Karpas-422 (cell line): ENCODE measurements at places on chromosomes 13 and 19. TPM values are rescaled to one million over a fixed set of nuclear protein-coding genes. Genes with fewer than 3 reads are reported as not detected.

LRCH1 gene
- total RNA-seq = 0.56 and 1.6 TPM in 2 replicates

FUT2 gene
- total RNA-seq = not detected in 2 replicates

DHRS12 gene
- 9.7 and 10.9 TPM in 2 replicates for total RNA-seq

TIMM29 gene
- total RNA-seq = 16.5 and 28.1 TPM in 2 replicates

FFAR2 gene
- not detected in 2 replicates for total RNA-seq

SULT2A1 gene
- not detected in 2 replicates for total RNA-seq

PSG11 gene
- total RNA-seq = not detected in 2 replicates

DNA sequence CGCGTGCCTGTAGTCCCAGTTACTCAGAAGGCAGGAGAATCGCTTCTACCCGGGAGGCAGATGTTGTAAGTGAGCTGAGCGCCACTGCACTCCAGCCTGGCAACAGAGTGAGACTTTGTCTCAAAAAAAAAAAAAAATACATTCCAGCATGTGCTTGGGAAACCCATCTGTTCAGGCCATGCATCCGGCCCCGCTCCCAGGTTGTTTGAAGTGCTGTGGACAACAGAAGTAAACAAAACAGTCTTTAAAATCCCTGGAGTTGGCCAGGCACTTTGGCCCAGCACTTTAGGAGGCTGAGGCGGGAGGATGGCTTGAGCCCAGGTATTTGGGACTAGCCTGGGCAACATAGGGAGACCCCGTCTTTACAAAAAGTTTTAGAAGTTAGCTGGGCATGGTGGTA, 3.2 kb upstream of the PTPRS start:
- DNase-seq = no peak

- DNase-seq = peak; percentile 33
Measured at GRCh38 chr13:32278426-32278825, 36.7 kb downstream of the ZAR1L start.

DNA sequence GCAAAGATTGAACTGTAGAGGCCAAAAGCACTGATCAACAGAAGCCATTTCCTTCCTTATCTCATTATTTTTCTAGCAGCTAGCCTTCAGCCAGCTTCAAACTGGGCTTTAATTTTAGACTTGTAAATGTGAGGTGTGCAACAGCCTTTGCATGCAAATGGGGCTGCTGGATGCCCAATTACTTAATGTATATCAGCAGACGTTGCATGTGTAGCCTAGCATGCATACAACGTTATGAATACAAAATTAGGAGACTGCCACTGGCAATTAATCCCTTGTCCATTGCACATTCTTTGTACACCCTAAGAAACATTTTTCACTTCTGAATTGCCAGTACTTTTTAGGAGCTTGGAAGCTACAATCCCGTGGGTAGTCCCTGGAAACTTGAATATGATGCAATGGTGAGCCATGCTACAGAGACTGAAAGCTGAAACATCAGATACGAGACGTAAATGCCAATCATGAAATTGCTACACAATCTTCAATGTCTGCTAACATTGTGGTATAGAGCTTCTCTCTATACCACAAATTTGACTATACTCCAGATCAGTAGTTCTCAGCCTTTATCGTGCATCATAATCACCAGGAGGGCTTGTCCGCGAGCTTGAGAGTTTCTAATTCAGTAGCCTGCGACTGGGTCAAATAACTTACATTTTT, 20.2 kb downstream of the EPSTI1 start:
- peak; percentile 95 for DNase-seq

DNA sequence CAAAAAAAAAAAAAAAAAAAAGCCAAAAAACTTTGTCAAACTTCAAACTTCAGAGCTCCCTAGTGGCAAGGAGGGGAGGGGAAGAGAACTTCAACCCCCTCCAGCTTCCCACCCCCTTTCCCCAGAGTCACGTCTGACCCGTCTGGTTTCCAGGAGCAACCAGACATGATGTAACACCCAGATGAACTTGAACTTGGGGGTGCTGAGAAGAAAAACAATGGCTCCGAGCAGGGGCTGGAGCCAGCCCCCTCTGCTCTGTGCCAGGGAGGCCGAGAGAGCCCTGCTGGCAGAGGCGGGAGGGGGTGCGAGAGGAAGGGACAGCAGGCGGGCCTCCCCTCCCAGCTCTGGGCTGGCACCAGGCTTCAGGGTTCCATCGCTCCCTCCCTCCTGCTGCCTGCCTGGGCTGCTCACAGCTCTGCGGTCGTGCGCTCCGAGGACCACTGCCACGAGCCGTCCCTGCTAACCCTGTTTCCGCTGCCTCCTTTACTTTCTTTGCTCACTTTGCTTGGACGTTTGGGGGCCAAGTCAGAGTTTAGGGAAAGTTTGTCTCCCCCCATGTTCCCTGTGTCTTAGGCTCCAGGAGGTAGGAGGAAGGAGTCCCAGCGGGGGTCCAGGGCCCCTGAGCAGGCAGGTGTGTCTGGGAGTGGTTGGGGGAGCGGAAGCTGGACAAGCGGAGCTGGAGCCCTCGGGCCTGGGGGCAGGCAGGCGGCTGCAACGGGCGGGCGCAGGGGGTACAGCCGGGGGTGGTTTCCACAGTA, 11.1 kb downstream of the LYL1 start:
- DNase-seq = no peak

DNA sequence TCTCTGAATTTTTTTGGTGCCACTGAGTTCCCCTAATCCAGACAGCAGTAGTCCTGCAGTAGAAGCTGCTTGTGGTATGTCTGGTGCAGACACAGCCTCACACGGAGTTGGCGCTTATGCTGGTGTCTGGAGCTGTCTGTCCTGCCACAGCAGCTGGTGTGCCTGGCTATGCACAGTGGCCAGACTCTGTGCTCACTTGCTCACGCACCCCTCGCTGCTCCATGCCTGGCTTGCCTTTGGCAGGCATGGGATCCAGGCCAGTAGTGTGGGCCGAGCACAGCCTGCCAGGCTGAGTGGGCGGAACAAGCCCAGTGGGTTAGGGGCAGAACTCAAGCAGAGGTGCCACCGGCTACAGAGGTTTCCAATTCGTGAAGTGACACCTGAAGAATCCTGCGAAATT, 845.9 kb upstream of the PCDH9 start:
- DNase-seq = no peak

- DNase-seq = no peak
Measured at GRCh38 chr19:50334741-50335421, 5.7 kb upstream of the KCNC3 start.

GRCh38 chr19:42465827-42466280, 23.1 kb upstream of the CXCL17 start:
- peak; percentile 83 for DNase-seq

GRCh38 chr13:113852536-113853517, 11.0 kb downstream of the GAS6 start:
- DNase-seq = no peak

DNA sequence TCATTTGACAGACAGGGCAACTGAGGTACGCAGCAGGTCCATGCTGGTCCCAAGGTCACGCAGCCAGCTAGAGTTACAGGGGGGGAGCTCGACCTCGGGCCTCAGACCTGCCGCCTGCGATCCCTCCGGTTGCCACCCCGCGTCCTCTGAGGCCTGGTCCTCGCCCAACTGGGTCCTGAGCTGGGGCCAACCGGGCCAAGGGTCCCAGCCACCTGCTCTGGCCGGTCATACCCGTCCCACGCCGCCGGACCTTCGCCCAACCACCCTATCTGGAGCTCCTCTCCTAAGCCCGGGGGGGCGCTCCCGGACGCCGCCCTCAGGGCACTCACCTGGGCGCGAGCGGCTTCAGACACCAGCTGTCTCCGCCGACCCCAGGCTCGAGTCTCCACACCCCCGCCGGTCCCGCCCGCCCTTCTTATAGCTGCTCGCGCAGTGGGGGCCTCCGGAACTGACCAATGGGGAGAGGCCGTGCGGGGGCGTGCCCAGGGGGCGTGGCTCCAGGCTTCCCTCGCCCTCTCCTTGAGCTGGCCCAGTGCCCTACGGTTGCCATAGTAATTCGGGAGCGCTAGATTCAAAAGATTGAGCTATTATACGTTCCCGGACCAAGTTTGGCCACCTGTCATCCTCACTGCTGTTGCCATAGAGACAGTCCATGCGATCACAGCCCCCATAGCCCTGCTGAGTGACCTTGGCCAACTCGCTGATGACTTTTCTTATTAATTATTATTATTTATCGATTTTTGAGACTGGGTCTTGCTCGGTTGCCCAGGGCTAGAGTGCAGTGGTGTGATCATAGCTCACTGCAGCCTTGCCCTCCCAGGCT, at the start of gene PLIN5:
PLIN5 (minus strand) TSS at position 389 of the 823 bp plus-strand sequence. CDS start 1,150 bp downstream, outside the sequence.
- DNase-seq = peak; percentile 81

- no peak for DNase-seq
Measured at GRCh38 chr13:108980237-108980636, 350.8 kb downstream of the MYO16 start.

DNA sequence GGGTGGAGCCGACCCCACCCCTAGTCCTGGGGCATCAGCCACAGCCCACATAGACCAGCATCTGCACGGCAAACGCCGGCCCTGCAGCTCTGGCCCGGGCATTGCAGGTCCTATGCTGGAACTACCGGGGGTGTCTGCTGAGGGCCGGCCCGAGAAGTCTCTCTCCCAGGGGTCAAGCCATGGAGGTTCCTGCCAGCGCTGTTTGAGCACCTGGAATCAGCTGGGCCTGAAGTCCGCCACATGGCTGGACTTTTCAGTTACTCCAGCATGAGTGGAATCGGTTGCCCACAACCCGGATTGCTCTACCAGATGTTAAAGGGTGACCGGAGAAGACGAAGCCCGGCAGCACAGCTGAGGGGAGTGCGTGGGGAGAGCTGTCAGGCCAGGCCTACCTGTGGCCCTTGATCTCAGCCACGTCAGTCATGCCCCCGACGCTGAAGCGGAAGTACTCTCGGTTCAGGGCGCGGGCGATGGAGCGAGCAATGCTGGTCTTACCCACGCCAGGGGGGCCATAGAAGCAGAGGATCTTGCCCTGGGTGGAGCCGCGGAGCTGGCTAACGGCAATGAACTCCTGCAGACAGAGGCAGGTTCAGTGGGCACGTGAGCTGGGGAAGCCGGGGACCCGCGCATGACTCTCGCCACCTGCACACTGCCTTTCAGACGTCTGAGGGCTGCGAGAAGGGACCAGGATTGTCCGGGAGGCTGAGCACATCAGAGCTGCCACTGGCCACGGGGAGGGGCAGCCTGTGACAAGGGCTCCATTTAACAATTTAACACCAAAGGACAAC, 8.7 kb downstream of the RPL36 start:
- no peak for DNase-seq

- peak; percentile 9 for DNase-seq
Measured at GRCh38 chr13:100454876-100455275, 133.7 kb downstream of the GGACT start.

GRCh38 chr13:39091586-39091985, 53.3 kb downstream of the NHLRC3 start:
- peak; percentile 29 for DNase-seq

DNA sequence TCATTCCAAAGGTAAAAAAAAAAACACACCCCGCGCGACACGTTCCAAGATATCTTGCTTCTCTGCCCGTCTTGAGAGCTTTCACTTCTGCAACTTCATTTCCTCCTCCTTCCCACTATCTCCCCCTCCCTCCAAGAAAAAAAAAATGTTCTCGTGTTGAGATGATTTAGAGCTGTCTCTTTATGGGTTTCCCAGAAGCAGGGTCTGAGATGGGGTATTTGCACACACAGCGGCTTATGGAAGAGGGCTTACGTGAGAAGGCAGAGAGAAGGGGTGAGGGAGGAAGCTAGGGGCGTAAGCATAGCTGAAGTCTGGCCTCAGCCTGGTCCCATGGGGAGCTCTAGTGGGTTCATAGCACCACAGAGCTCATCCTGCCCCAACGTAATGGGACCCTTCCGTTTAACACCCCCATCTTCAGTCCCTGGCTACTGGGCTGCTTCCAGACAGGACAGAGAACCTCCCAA, 31.3 kb upstream of the USE1 start:
- no peak for DNase-seq

GRCh38 chr13:113410472-113411201, 42.7 kb downstream of the ADPRHL1 start:
- DNase-seq = no peak

- no peak for DNase-seq
Measured at GRCh38 chr19:3365836-3366752, at the start of gene NFIC. NFIC (plus strand) TSS chr19:3366583; CDS start chr19:3366637, 54 bp downstream.

DNA sequence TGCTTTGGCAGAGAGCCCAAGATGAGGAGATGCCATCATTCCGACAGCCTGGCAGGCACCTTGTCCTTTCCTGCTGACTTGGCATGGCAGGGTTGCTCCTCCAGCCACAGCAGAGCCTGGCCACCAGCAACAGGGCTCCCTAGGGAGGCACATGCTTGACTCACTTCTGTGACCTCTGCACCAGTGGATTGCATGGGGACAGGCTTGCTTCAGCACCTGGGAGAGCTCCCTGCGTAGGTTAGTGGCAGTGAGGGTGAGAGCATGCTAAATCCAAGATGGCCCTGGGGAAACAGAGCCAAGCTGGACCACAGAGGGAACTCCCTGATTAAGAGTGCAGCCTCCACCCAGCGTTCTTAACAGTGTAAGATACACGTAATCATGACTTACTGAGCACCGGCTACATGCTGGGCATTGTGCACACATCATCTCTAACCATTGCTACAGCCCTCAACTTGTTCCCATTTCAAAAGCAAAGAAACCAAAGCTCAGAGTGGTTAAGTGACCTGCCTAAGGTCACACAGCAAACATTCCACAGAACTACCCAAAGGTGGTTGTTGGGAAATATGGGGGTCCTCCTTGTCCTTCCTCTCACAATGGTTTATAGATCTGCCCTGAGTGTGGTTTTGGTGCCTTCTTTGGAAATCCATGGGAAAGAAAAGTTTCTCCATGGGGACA, 116.6 kb upstream of the UQCRFS1 start:
- peak; percentile 90 for DNase-seq

- no peak for DNase-seq
Measured at GRCh38 chr13:95603887-95604555, 40.5 kb downstream of the DZIP1 start.

DNA sequence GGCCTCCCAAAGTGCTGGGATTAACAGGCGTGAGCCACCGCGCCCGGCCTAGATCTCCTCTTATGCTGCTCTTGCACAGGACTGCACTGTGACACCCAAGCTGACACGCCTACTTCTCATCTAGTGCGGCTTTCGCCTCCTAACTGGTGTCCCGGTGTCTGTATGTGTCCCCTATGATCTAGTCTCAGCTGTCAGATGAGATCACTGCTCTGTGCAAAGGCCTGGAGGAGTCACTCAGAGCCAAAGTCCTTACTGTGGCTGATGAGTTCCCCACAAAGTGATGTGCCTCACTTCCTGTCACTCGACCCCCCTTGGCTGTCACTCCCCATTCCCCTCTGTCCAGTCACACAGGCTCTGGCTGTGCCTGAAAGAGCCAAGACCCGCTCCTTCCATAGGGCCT, 2.5 kb downstream of the ZNF556 start:
- DNase-seq = no peak
